ENCODE measurements at places on chromosomes 4 and X.
A peak's percentile ranks its signal among the peaks of the same experiment; 100 is the strongest.

GRCh38 chr4:155187989-155188388 is 20.4 kb upstream of the NPY2R start:
- DNase-seq: no peak

- DNase-seq: no peak
Observed at GRCh38 chr4:16259889-16260246, 33.6 kb upstream of the TAPT1 start.

DNA sequence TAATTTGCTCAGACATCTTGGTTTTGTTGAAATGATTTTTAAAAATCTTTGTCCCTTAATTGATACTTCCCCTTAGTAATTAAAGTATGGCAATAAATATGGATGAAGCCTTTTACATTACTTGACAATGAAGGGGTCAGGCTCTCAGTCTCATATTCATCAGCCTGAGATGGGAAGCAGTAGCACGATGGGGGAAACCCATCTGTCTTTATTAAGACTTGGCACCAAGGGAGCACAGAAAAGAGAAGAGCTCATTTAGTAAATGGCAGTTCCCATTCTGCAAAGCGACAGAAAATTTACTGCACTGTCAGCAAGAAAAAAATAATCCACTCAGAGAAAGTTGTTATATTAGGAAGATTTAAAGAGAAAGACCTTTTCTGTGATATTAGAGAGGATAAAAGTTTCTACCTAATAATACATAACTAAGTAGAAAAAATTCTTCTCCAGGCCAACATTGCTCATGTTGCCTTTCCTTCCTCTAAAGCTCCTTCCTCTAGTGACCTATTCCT is 7.9 kb upstream of the SERTM2 start:
- DNase-seq: no peak

DNA sequence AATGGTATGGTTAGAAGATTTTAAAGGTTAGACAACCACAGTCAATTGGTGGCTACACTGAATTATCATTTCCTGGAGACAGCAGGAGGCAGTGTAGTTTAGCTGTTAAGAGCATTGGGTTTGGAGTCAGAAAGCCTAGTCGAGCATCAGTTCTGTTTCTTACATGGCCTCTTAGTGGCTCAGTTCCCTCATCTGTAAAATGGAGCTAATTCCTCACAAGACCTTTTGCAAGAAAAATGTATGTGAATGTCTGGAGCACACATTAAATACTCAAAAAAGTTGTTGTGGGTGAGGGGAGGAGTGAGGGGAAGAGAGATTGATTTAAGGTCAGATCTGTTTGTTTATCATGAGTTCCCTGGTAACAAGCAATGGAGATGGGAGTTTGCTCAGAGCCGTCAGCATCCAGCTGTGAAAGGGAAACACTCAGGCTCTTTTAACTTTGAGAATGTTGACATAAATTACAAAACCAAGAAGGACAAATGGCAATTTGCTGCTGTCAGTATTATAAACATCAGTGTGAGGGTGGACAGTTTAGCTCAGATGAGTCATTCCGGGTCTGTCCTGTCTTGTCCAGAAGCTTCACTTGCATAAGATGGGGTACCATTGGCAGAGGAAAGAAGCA is 98.2 kb upstream of the PGRMC2 start:
- no peak for DNase-seq

DNA sequence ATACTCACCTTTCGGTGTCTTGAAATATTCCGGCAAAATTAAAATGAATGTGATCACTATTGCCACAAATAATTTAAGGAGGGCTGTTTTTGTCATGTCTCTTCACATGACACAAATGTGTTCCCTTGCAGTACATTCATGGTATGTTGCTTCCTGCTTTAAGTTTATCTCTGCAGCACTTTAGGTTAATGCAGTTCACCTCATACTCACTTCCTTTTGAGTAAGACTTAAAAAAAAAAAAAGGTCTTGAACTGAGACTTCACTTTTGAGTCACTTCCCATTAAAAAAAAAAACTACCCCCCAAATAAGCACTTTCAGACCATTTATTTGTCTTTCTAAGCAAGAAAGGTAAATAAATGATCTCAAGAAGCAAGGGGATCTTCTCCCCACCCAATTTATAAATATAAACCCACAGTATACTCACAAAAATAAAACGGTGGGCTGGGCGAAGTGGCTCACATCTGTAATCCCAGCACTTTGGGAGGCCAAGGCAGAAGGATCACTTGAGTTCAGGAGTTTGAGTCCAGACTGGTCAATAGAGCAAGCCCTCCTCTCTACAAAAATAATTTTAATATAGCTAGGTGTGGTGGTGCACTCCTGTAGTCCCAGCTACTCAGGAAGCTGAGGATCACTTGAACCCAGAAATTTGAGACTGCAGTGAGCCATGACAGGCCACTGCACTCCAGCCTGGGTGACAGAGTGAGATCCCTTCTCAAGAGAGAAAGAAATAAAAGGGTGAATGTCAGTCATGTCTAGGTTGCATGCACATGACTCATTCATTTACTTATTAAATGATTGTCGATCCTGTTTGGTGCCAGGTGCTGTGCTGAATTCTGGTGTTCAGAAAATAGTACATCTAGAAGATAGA is at the start of gene TMEM156:
TMEM156 (minus strand) TSS at position 192 of the 868 bp plus-strand sequence; CDS start at position 96, 96 bp downstream.
- DNase-seq: no peak

GRCh38 chr4:73869130-73870055 is at the start of gene CXCL1:
TSS of gene CXCL1 (plus strand) at chr4:73869393. CDS start at chr4:73869471, 78 bp downstream.
- DNase-seq: no peak

DNA sequence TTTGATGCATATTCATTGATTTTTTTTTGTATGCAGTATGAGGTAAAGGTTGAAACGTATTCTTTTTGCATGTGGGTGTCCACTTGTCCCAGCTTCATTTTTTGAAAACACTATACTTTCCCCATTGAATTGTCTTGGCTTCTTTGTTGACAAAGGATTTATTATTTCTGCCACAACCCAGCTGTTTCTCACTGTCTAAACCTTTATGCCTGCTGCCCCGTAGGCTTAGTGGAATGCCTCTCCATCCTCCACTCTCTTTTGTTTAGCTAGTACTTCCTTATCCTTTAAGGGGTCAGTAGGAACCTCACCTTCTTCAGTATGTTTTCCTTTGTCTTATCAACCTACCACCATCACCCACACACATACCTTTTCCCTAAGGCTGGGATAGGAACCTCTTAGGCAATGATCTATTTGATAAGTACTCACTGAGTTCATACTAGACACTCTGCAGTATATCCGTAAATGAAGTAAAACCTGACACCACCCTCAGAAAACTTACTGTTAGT is 8.5 kb downstream of the FMR1 start:
- DNase-seq: no peak

DNA sequence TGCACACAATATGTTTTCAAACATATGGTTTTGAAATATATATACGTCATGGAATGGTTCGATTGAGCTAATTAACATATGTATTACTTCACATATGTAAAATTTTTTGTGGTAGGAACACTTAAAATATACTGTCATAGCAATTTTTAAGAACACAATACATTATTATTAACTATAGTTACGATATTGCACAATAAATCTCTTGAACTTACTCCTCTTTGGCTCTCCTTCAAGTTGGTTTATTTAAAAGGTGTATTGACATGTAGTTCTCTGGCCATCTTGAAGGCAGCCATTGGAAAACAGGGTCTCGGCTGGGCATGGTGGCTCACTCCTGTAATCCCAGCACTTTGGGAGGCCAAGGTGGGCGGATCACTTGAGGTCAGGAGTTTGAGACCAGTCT is 53.8 kb downstream of the CASP3 start:
- no peak for DNase-seq

GRCh38 chrX:38886112-38886511 is 84.9 kb downstream of the MID1IP1 start:
- no peak for DNase-seq

GRCh38 chrX:47215291-47215900 is 3.1 kb upstream of the CDK16 start:
- DNase-seq: no peak

DNA sequence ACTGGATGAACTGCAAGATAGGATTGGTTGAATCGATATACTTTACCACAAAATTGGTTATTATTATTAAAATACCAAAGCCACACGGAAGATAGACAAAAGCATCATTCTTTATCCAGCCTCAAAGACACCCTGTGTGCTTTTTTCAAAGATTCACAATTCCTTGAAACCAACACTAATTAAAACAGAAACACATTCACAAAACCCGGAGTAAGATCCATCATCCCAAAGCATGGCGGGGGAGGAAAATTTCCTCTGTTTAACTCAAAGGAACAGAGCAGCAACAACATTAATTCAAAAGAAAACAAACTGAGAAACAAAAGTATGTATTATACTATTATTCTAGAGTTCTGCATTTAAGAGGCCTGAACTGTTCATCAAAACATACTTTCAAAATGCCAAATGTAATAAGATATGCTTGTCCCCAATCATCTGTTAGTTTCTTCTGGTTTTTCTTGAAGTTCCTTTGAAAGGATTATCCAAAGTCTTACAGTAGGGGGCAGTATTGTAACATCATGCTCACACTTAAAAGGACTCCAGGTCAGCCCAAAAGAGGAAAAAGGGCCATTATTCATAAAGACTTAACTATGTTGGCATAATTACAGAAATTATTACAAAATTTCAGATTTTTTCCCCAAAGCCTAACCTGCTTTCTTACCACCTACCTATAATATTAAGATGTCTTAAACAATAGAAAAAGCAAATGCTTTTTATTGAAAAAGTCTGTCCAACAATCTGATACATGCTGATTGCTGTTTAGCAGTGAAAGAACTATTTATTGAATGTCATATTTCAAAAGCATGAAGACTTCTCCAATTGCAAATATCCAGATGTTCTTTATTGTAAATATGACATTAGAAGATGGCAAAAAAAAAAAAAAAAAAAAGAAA is 168.7 kb downstream of the SCFD2 start:
- peak; percentile 62 for DNase-seq

DNA sequence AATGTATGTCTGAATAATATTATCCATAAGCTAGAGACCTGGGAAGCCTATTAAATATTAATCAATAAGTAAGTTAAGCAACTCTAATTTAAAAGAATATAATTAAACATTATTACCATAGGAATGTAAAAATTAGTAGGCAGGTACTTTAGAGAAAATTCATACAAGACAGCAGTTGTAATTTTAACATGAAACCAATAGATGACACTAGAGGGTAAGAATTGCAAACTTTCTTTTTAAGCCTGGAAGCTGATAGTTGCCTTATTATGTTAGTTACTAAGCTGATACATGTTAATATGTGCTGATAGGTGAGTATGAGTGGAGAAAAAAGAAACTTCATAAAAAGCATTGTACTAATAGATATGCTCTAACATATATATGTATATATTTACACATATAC is 1157.4 kb downstream of the FAM133A start:
- no peak for DNase-seq

Measured in HS-27A (cell line).